ENCODE measurements at places on chromosomes 3 and 15.

GRCh38 chr3:94616833-94617232, 554.0 kb downstream of the NSUN3 start:
- DNase-seq: no peak

DNA sequence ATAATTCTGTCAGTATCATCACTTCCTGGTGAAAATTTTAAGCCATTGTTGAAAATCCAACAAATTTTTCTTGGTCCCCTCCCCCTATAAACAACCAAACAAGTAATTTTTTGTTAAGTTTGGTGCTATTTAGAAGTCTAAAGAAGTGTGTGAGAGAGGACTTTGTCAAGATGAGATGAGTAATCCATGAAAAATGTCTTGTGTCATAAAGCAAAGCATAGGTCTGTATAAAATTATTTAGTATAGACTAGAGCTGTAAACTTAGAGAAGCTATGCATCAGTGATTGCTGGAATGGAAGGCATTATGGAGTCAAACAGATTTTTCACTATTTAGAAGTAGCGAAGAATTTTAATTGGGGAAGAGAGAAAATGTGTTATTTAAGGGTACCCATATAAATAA, 31.4 kb downstream of the MAPK6 start:
- DNase-seq: no peak

GRCh38 chr3:59082106-59082505, 32.3 kb upstream of the CFAP20DC start:
- DNase-seq: no peak

GRCh38 chr3:177781686-177782161, 584.4 kb upstream of the TBL1XR1 start:
- no peak for DNase-seq

- no peak for DNase-seq
These were observed 561.3 kb downstream of the NLGN1 start for GRCh38 chr3:173958805-173959204.

- DNase-seq: no peak
These were observed 100.5 kb upstream of the NECTIN3 start for GRCh38 chr3:110971010-110971601.

- no peak for DNase-seq
These were observed 217.0 kb downstream of the SATB1 start for GRCh38 chr3:18208091-18208490.

DNA sequence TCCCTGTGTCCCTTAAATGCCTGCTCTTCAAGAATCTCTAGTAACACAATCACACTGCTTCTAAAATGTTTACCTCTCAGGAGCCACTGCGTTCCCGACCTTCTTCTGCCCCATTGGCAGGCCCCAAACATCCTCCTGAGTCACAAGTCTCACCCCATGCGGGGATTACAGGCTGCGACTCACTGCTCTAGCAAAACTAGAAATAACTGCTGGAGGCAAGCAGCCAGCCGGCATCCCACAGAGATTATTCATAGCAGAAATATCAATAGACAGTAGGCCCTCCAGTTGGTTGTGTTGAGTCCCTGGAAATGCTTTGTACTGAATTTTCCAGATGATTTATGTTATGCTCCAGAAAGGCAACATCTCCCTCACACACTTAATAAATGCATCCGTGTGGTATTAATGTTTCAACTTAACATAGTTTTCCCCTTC, 64.8 kb downstream of the RFTN1 start:
- DNase-seq: peak; percentile 14

GRCh38 chr15:80267658-80268057, 15.6 kb upstream of the CTXND1 start:
- DNase-seq: no peak

DNA sequence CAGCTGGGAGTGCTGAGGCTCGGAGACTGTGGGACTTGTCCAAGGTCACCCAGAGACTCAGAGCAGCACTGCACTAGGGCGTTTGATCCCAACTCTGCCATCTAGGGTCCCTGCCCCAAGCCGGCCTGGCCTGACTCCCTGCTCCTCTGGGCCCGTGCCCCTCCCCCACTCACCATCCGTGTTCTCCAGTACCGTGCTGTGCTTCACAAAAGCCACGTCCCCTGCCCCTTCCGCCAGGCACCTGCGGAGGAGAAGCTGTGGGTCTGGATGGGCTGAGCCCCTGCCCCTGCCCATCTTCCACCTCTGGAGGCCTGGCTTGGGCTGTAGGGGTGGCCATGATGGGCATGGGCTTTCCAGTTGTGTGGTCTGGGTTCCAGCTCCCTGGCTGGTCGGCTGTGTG, 8.4 kb downstream of the MELTF start:
- DNase-seq: no peak

- DNase-seq: no peak
These were observed 97.4 kb downstream of the CBLB start for GRCh38 chr3:105771392-105771791.

- no peak for DNase-seq
These were observed 32.6 kb upstream of the PDE8A start for GRCh38 chr15:84949043-84949442.

DNA sequence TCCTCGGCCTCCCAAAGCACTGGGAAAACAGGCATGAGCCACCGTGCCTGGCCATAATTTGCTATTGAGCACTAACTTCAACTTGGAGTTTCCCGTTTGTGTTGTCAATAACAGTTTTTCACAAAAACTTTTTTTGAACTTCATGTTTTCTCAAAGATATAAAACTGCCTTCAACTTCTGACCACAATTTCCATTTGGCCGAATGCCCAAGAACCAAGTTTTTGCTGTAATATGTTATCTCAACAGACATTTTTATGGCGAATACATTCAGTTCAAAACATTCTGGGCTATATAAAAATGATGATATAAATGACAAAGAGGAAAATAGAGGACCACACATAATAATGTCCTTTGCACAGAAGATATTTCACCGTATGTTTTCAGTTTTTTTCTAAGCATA, 56.4 kb downstream of the NEDD4 start:
- no peak for DNase-seq

GRCh38 chr15:65611888-65612615, 1.1 kb upstream of the INTS14 start:
- DNase-seq: no peak

- DNase-seq: no peak
These were observed 87.9 kb downstream of the CHST2 start for GRCh38 chr3:143207338-143207961.

DNA sequence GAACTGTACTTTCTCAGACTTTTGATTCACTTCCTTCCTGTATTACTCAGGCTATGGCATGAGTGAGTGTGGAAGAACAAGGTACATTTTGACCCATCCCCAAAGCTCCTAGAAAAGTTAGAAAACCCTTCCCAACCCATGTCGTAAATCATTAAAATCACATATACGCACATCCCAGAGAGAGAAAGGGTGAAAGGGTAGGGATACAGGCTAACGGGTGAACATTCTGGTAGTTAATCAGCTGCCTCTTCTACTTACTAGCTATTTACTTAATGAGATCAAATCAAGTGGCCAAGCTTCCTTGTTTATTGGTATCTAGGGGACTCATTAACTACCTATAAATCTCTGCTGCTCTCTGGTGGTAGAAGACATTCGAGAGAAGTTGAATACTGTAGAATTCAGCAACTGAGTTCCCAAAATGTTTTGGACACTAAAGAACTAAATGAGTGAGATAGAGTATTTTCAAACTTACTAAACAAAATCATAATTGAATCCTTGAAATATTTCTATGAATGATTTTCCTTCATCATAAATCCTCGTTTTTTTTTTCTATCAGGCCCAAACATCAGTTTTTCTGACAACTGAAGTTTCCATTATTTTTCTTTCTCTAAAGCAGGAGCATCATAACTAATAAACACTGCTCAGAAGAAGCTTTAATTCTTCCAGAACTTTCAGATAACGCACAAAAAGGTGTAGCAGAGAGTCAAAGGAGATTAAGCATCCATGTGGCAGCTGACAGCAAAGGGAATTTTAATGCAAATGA, 124.2 kb downstream of the IMPG2 start:
- no peak for DNase-seq

DNA sequence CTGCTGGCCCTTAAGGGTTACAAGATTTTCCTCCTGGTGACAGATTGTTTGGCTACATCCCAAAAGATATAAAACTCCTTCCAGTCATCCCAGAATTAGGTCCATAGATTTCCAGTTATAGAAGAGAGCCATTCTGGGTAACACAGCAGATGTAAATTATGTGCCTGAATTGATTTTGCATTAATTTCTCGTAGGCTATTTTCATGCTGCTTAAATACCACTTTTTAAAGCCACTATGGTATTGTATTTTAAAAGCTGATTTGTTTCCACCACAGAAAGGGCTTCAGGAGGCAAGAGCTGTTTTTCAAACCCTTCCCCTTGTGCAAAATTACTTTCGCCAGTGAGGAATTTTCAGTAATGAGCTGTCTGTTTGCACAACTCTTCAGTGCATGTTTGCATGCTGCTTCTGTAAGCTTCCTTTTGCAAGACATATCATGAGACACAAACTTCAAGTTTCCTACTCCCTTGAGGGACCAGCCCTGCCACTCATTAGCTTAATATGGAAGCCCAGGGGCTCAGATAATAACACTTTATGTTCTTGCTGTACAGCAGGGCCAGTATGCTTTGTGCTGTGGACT, 105.4 kb upstream of the TNIK start:
- no peak for DNase-seq

- DNase-seq: no peak
These were observed 33.2 kb upstream of the GOLGA8B start for GRCh38 chr15:34616613-34617012.

GRCh38 chr3:139227165-139227564, 116.7 kb upstream of the MRPS22 start:
- no peak for DNase-seq
